ENCODE measurements at places on chromosomes 1 and 21.
A peak's percentile ranks its signal among the peaks of the same experiment; 100 is the strongest.

DNA sequence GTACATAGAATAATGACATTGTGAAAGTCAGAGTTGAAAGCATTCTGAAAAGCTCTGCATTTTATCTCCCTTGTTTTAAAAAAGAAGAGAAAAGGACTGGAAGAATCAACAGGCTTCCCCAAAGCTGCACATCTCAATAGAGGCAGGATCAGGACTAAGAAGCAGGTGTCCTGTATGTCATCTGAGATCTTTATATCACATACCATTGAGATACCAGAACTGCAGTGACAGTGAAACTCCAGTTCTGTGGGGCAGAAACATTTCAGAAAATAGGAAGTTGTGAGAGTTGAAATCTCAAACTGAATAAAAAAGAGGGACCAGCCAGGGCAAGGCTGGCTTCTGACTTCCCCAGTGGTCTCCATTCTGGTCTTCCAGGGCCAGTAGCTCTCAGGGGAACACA, 33.0 kb upstream of the SH2D1B start:
- no peak overlapping the region for H3K4me3 ChIP-seq
- H3K4me1 ChIP-seq: no peaks in the 10 kb centered on the region
- DNase-seq: no peak
- no peaks in the 10 kb centered on the region for H3K36me3 ChIP-seq
- peaks cover 9% of the 10 kb centered on the region for H3K27me3 ChIP-seq
- H3K27ac ChIP-seq: no peak overlapping the region

DNA sequence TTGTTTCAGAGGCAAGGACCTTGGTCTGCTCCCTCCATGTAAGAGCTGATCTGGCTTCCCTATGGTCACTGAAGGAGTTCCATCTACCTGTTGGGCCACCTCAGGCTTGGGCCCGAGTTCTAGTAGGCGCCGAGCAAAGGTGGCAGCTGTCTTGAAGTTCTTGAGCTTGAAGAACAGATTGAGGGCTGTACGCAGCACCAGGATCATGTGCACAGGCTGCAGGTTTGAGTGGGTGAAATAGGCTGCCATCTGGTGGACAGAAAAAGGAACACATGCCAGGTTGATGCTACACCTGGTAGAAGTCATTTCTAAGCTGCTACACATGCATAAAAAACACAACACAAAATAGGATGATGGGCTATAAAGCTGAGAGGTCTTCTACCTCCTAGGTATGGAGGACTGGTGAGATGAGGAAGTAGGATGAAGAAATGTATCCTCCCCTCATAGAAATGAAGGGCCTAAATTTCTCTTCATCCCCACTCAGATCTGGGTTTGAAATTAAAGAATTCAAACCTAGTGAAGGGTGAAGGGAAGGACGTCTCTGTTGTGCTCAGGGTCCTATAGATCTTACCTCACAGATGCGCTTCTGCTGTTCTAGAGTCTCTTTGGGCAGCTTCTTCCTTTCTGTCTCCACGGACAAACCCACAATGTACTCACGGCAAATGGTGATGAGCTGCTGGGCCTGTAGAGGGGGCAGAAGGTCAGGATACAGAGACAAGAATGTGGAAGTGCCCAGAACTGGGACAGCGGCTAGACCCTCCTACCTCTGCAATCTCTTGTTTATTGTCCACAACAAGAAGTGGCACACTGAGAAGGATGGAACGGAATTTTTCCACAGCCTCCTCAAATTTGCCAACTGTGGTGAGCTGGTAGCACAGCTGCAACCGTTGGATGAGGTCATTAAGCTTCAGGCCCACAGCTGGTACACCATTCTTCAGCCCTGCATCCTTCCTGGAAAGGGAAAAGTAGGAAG, 6.6 kb upstream of the PEX19 start:
- DNase-seq: peak; percentile 79
- H3K4me1 ChIP-seq: peaks cover 6% of the 10 kb centered on the region
- no peak overlapping the region for H3K4me3 ChIP-seq
- no peaks in the 10 kb centered on the region for H3K27me3 ChIP-seq
- peaks cover 76% of the 10 kb centered on the region for H3K36me3 ChIP-seq
- no peak overlapping the region for H3K27ac ChIP-seq

GRCh38 chr1:167815650-167816049, 93.9 kb downstream of the MPZL1 start:
- H3K4me1 ChIP-seq: peaks cover 7% of the 10 kb centered on the region
- DNase-seq: no peak
- H3K36me3 ChIP-seq: no peaks in the 10 kb centered on the region
- peaks cover 7% of the 10 kb centered on the region for H3K27me3 ChIP-seq
- H3K27ac ChIP-seq: no peak overlapping the region

GRCh38 chr21:41067709-41068108, 100.3 kb upstream of the BACE2 start:
- H3K27ac ChIP-seq: no peak overlapping the region
- H3K4me3 ChIP-seq: no peak overlapping the region
- no peaks in the 10 kb centered on the region for H3K36me3 ChIP-seq
- H3K27me3 ChIP-seq: peaks cover 18% of the 10 kb centered on the region
- no peak for DNase-seq

GRCh38 chr1:42941640-42942330, 16.9 kb downstream of the SLC2A1 start:
- no peaks in the 10 kb centered on the region for H3K27me3 ChIP-seq
- H3K27ac ChIP-seq: no peak overlapping the region
- H3K4me1 ChIP-seq: peaks cover 100% of the 10 kb centered on the region
- no peak overlapping the region for H3K4me3 ChIP-seq
- no peak for DNase-seq
